ENCODE measurements at places on chromosomes 7 and 10. TPM values are rescaled to one million over a fixed set of nuclear protein-coding genes. Genes with fewer than 3 reads are reported as not detected.

Gene FAM20C
- total RNA-seq, result 33.8 TPM

Gene GIMAP4
- 23.5 TPM for total RNA-seq

Gene PLEKHS1
- total RNA-seq, result 25.7 TPM

Gene CHST3
- total RNA-seq, result 13.2 TPM

Gene VWC2
- total RNA-seq, result 0.10 TPM

Data from ureter (tissue), 1 donor.